T-helper 2 cell treated with Interferon-gamma antibody and Interleukin-4, amounts not matched to agents 5 μg/mL and 100 μg/mL, for 36 hours (primary cell): ENCODE measurements at places on chromosomes 2 and 18.

DNA sequence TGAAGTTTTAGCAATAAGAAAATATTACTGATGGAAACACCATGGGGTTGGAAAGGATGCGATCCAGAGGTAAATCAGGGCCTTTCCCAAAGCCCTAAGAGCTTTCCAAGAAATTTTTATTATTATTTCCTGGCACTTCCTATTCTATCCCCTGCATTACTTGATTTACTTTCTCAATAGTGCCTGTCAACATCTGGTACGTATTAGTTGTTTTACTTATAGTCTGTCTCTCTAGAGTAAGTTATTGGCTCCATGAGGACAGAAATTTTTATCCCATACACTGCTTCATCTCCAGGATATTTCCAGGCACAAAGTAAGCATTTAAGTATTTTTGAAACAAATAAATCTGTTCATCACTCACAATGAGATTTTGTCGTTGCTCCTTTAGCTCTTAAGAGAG, 18.1 kb downstream of the PPP4R1 start:
- H3K27ac ChIP-seq = no peak overlapping the region
- peaks cover 12% of the 10 kb centered on the region for H3K4me1 ChIP-seq
- no peak overlapping the region for H3K4me3 ChIP-seq

GRCh38 chr2:2464094-2464493, 133.0 kb upstream of the MYT1L start:
- H3K27me3 ChIP-seq = peaks cover 2% of the 10 kb centered on the region
- H3K4me3 ChIP-seq = no peak overlapping the region
- no peak for DNase-seq
- no peak overlapping the region for H3K27ac ChIP-seq
- H3K36me3 ChIP-seq = no peaks in the 10 kb centered on the region

DNA sequence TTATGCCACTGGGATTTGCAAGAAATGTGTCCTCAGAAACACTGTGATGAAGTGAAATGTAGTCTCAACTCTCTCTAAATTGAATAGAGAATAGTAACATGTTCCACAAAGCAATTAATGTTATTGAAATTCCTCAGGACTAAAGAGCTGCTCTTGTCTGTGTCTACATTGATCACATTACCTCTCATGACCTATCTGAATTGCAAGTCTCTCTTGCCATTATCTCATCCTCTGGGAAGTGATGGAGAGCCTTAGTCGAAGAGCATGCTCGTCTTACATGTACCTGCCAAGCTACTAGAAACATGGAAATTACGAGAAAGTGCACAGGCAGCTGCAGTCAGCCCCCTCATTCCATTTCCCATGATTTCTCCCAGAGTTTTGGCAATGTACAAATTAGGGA, 561.1 kb upstream of the ZNF804A start:
- H3K27ac ChIP-seq = no peak overlapping the region
- no peak overlapping the region for H3K4me3 ChIP-seq
- H3K4me1 ChIP-seq = no peaks in the 10 kb centered on the region
- no peak for DNase-seq
- H3K27me3 ChIP-seq = no peaks in the 10 kb centered on the region

DNA sequence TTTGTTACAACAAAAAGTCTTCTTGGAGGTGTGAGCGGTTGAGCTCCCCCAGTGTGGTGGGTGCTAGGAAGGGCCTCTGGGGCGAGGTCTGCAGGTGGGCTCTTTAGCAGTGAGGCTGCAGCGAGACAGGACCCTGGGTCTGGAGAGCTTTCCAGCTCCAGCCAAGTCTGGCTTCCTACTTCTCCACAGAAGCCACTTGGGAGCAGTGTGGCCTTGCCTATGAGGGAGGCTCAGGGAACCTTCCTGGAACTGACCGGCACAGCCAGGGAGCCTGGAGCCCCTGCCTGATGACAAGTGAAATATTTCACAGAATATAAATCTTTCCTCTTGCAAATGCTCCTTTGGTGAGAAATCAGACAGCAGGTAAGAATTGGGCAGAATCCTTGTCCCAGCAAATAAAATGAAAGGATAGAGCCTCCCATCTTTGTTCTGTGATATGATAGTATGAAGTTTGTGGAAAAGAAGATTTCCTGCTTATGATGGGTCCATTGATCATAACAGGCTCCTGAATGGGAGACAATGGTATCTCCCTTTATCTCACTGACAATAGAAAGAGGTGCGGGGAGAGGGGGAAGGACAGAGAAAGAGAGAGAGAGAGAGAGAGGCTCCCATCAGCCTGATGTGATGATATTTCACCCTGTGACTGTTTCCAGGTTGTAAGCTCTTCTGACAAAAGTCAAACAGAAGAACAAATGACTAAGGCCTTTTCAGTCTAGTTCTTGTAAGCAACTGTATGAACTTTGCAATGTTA, 289.8 kb upstream of the SPRED2 start:
- H3K4me3 ChIP-seq = no peak overlapping the region
- no peaks in the 10 kb centered on the region for H3K36me3 ChIP-seq
- no peak overlapping the region for H3K27ac ChIP-seq

GRCh38 chr2:101064505-101064867, 62.4 kb downstream of the RPL31 start:
- H3K36me3 ChIP-seq = no peaks in the 10 kb centered on the region
- H3K4me1 ChIP-seq = no peaks in the 10 kb centered on the region
- H3K27me3 ChIP-seq = no peaks in the 10 kb centered on the region
- no peak overlapping the region for H3K4me3 ChIP-seq
- DNase-seq = no peak

DNA sequence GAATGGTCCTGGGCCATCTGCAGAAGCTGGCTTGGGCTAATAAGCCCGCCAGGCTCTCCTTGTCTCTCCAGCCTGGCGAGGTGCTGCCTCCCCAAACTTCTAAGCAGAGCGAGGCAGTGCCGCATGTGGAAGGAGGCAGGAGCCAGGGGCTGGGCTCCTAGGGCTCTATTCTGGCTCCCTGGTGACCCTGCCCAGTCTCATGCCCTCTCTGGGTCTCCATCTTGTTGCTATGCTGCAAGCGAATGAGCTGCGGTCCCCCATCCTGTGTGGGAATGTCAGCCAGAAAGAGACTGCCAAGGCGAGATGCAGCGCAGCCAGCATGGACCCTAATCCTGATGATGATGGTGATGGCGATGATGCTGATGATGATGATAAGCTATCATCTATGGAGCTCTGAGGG, 48.7 kb downstream of the TNS1 start:
- H3K36me3 ChIP-seq = no peaks in the 10 kb centered on the region
- no peak overlapping the region for H3K27ac ChIP-seq
- H3K4me3 ChIP-seq = no peak overlapping the region
- H3K27me3 ChIP-seq = peaks cover 3% of the 10 kb centered on the region

GRCh38 chr2:83461135-83461534, 997.9 kb downstream of the SUCLG1 start:
- H3K4me3 ChIP-seq = no peak overlapping the region
- H3K4me1 ChIP-seq = no peaks in the 10 kb centered on the region
- no peaks in the 10 kb centered on the region for H3K36me3 ChIP-seq
- H3K27ac ChIP-seq = no peak overlapping the region

DNA sequence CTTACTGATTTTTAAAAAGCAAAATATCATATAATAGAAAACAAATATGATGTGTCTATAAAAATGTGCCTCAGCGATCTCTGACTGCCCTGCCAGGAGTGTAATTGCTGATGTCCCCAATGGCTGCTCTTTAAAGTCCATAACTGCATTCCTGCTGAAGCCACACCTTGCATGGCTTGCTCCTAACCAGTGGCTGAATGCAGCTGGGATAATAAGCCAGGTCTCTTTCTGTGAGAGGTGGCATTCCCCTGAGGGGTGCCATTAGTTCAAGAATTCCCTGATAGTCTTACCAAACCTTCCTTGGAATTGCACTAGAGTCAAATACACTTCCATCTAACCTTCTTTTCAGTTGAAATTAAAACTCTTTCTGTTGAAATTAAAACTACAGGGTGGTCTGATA, 125.8 kb upstream of the ZNF804A start:
- H3K36me3 ChIP-seq = no peaks in the 10 kb centered on the region
- no peaks in the 10 kb centered on the region for H3K4me1 ChIP-seq
- no peak overlapping the region for H3K27ac ChIP-seq
- H3K27me3 ChIP-seq = no peaks in the 10 kb centered on the region
- H3K4me3 ChIP-seq = no peak overlapping the region

DNA sequence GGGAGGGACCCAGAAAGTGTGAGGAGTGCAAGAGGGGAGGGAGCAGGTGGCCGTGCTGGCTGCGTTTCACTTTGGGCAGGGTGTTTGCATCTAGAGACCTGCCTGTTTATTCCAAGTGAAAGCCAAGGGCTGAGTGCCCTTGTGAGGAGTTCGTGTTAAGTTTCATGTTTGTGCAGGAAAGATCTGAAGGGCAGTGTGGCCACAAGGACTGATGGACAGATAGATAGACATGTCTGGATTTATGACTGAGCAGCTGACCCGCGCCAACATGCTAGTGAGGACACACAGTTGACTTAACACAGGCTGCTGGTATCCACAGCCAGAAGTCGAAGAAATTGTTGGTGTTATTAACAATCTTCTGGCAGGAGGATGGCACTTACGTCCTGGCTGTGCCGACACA, 387.6 kb upstream of the TNP1 start:
- no peaks in the 10 kb centered on the region for H3K36me3 ChIP-seq
- H3K27me3 ChIP-seq = peaks cover 11% of the 10 kb centered on the region
- H3K4me1 ChIP-seq = no peaks in the 10 kb centered on the region
- H3K27ac ChIP-seq = no peak overlapping the region
- DNase-seq = no peak

- H3K36me3 ChIP-seq = no peaks in the 10 kb centered on the region
- no peak overlapping the region for H3K27ac ChIP-seq
- peaks cover 11% of the 10 kb centered on the region for H3K27me3 ChIP-seq
- no peak for DNase-seq
Observed at GRCh38 chr2:10879624-10880585, 31.8 kb upstream of the KCNF1 start.

GRCh38 chr18:4720518-4720917, 265.4 kb upstream of the DLGAP1 start:
- no peaks in the 10 kb centered on the region for H3K4me1 ChIP-seq
- H3K27me3 ChIP-seq = no peaks in the 10 kb centered on the region
- H3K4me3 ChIP-seq = no peak overlapping the region

GRCh38 chr18:33556846-33557245, 21.2 kb upstream of the ASXL3 start:
- no peaks in the 10 kb centered on the region for H3K36me3 ChIP-seq
- no peak overlapping the region for H3K27ac ChIP-seq
- no peak overlapping the region for H3K4me3 ChIP-seq
- H3K27me3 ChIP-seq = no peaks in the 10 kb centered on the region
- DNase-seq = no peak

GRCh38 chr18:59189746-59190145, 30.2 kb upstream of the GRP start:
- no peak for DNase-seq
- no peak overlapping the region for H3K4me3 ChIP-seq
- H3K36me3 ChIP-seq = no peaks in the 10 kb centered on the region
- peaks cover 2% of the 10 kb centered on the region for H3K4me1 ChIP-seq
- H3K27me3 ChIP-seq = no peaks in the 10 kb centered on the region

DNA sequence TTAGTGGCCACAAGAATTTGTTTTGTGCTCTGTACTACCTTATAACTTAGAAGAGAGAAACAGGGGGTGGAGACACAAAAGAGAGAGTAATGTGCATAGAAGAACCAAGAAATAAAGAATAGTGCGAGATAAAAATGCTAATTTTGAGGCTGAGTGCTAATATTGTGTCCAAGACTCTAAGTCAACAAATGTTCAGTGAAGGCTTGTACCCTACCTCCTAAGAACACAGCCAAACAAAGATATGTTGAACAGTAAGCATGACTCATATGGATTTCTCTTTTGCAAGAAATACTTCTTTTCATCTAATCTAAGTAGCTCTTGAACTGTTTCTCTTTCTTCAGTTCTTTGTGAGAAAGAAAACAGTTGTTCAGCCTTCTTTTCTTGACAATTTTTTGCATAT, 45.2 kb downstream of the GAREM1 start:
- no peaks in the 10 kb centered on the region for H3K4me1 ChIP-seq
- no peaks in the 10 kb centered on the region for H3K36me3 ChIP-seq
- peaks cover 8% of the 10 kb centered on the region for H3K27me3 ChIP-seq
- no peak overlapping the region for H3K4me3 ChIP-seq
- no peak overlapping the region for H3K27ac ChIP-seq
- DNase-seq = no peak

DNA sequence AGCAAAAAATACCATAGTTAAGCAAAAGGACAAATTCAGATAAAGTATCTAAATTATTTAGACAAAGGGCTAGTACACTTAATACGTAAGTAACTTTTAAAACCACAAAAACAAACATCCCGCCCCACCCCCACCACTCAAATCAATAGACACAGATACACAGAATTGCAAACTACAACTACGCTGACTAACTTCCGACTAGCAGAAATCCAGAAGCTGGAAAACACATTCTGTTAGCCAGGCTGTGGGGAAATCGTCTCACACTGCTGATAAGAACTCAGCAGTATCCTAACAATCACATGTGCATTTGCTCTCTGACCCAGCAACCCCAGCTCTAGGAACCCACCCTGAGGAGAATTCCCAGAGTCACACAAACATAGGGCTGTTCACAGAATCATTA, 16.6 kb downstream of the FAM168B start:
- peaks cover 12% of the 10 kb centered on the region for H3K4me1 ChIP-seq
- H3K27me3 ChIP-seq = no peaks in the 10 kb centered on the region
- H3K4me3 ChIP-seq = no peak overlapping the region
- H3K36me3 ChIP-seq = peaks cover 62% of the 10 kb centered on the region
- H3K27ac ChIP-seq = no peak overlapping the region
